ENCODE measurements at places on chromosomes 2 and 18. TPM values are rescaled to one million over a fixed set of nuclear protein-coding genes. Genes with fewer than 3 reads are reported as not detected.

CROCC2 gene
- total RNA-seq, result not detected

NYAP2 gene
- 0.36 TPM for total RNA-seq

DCDC2C gene
- total RNA-seq, result not detected

CCDC150 gene
- total RNA-seq, result 31.8 TPM

PFN4 gene
- 1.3 TPM for total RNA-seq

REG3G gene
- total RNA-seq, result not detected

C2orf92 gene
- 10.3 TPM for total RNA-seq

TMEM247 gene
- not detected for total RNA-seq

SKOR2 gene
- total RNA-seq, result 1.4 TPM

OSR1 gene
- total RNA-seq, result 0.45 TPM

POMC gene
- 0.54 TPM for total RNA-seq

KCNK3 gene
- total RNA-seq, result 0.68 TPM

LRRC30 gene
- not detected for total RNA-seq

GCG gene
- total RNA-seq, result 0.27 TPM

CRYBA2 gene
- not detected for total RNA-seq

AQP12A gene
- not detected for total RNA-seq

NGEF gene
- 0.96 TPM for total RNA-seq

SAG gene
- total RNA-seq, result not detected

PLA2R1 gene
- total RNA-seq, result 0.09 TPM

LIMS3 gene
- total RNA-seq, result 1.2 TPM

FEV gene
- total RNA-seq, result not detected

LNPK gene
- 36.4 TPM for total RNA-seq

GATA6 gene
- total RNA-seq, result not detected

GKN1 gene
- total RNA-seq, result not detected
